Effector memory CD8-positive, alpha-beta T cell (primary cell): ENCODE measurements at places on chromosomes 5 and 9.
A peak's percentile ranks its signal among the peaks of the same experiment; 100 is the strongest.

GRCh38 chr9:2489838-2490314, 131.7 kb upstream of the VLDLR start:
- no peak for DNase-seq

- DNase-seq, result peak; percentile 37
Observed at GRCh38 chr5:73170522-73170921, 2.5 kb upstream of the TMEM174 start.

GRCh38 chr5:28544501-28544900, 1506.1 kb upstream of the CDH9 start:
- DNase-seq, result no peak

- DNase-seq, result no peak
Observed at GRCh38 chr9:87359264-87359663, 138.4 kb upstream of the DAPK1 start.

GRCh38 chr5:177313561-177314259, 2.0 kb upstream of the MXD3 start:
- no peak for DNase-seq

DNA sequence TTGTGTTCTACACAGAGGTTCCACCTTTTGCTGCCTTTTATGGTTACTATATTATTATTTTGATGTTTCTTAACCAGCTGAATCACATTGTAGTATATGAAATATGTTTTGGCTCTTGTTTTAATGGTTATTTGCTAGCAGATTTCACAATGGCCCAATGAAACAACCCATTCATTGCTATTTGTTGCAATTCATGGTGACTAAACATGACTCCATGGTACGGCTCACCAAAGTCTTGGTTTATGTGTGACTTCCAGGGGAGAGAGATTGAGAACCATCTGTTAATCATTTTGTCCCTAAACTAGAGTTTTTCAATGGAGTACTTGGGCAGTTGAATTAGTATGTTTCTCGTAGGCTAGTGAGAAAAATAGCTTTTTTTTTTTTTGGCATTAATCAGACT, 108.4 kb downstream of the GHR start:
- DNase-seq, result no peak

DNA sequence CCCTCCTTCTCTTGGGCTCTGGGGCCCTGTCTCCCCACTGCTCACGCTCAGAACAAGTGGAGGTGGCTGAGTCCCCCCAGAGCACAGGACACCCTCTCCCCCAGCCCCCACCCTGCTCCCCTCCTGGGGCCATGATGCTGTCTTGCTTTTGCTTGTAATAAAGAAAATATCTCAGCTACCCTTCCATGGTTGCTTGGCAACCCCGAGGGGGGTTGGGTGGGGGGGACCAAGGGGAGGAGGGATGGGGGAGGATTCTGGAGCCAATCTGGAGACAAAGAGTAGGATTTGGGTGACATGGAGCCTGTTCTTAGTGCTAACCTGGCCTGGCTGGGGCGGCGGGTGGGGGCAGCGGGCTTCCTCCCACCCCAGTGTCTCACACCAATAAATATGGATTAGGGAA, 16.1 kb upstream of the CERCAM start:
- no peak for DNase-seq

DNA sequence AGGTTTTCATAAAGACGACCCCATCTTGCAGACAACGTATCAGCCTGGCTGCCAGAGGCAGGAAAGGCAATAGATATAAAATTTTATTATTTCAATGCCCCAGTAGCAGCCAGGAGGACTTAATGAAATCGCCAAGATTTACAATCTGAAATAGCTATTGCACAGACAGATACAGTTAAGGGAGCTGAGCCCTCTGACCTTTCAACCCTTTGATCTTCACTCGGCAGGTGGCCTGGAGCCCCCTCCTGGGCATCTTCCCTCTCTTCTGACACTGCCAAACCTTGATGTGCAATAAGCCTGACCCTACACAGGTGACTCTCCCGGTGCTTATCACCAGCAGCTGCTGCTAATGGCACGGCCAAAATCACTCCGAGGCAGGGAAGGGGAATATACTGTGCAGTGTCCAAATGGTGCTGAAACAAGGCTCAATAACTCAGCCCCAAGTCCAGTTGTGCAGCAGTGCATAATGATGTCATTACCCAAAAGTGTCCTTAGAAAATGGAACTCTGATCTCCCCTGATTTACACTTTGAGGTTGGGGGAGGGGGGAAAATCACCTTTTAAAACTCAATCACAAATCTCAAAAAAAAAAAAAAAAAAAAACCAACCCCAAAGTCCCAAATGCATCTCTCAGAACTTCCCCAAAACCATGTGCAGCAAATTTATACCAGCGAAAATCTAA, 242.0 kb downstream of the CRB2 start:
- no peak for DNase-seq

DNA sequence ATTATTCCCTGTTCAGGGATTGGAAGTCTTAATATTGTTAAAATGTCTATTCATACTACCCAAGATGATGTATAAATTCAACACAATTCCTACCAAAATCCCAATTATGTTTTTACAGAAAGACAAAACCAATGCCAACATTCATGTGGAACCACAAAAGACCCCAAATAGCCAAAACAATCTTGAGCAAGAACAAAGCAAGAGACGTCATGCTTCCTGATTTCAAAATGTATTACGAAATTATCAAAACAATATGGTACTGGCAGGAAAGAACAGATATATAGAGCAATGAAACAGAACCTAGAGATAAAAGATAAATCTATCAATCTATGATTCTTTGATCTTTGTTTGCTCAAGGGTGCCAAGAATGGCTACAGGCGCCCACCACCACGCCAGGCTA, 237.9 kb downstream of the TAF11L14 start:
- no peak for DNase-seq

DNA sequence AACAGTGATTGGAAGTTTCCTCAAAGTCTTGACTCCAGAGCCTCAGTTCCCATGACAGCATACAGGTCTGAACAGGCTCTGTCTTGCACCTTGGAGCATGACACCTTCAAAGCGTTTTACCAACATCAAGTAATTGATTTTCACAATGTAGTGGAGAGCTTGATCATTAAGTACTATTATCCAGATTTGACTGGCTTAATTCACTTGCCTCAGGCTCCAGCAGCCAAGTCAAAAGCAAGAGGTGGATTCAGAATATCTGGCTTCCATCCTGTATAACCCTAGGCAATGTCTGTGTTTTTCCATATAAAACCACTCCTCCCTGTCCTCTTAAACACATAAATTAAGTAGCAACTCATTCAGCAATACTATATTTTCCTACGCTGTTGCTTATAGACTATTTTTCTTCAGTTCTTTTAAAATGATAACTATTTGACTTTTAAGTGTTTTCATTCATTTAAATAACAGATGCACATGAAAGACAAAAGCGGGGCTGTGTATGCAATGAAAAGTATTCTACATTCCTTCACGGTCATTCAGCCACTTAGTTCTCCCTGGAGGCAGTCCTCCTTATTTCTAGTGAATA, 150.8 kb upstream of the RANBP3L start:
- DNase-seq, result no peak

DNA sequence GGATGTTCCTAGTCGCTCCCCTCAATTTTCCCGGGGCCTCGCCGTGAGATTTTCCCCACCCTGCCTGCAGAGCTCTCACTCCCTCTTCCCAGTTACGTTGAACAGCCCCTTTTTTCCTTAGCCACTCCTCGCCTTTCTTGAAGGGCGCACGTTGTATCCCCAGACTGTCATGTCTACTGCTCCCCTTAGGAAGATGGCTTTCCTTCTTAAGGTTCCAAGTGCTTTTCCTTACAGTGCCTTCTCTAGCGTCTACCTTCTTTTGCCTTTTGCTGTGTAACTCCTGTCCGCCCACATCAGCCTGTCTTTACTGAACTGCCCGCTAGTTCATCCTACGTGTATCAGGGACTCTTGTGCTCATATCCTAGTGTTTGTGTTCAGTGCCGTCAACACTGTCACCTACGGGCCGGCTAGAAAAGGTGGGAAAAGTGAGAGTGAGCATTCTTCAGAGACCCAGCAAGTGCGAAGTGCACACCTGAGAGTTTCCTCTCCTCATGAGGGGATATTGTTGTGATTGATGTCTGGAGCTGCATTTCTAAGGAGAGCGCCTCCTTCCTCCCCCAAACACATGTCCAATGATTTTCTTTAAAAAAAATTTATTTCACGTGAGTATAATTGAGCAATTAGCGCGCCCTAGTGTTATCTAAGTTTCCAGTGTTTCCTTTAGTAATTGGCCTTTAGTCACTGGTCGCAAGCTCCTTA, 764 bp downstream of the CAMLG start:
- DNase-seq, result no peak

GRCh38 chr9:75889977-75890471, 449 bp upstream of the PCSK5 start:
- DNase-seq, result no peak

- DNase-seq, result no peak
Observed at GRCh38 chr5:154753792-154754191, 1.4 kb upstream of the LARP1 start.

- no peak for DNase-seq
Observed at GRCh38 chr5:151075698-151076331, 5.0 kb downstream of the TNIP1 start.

DNA sequence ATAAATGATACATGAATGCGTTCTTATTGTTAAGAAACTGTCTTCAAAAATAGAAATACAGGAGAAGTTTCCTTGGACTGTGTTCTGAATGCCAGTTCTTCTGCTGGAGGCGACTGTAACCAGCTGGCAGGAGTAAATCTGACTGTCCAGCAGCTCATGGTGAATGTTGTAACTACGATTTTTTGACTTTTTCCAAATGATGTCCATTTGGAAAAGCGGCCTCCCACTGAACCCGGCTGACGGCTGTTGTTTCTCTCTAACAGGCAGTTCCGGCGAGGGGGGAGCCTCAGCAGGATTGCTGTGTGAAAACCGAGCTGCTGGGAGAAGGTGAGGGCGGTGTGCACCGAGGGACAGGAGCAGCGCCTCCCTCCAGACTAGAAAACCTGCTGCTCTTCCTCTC, 91.9 kb downstream of the EHMT1 start:
- DNase-seq, result no peak
